ENCODE measurements at places on chromosomes 6 and 20.

GRCh38 chr6:105539911-105540310, 137.0 kb upstream of the PREP start:
- no peak for DNase-seq

- DNase-seq, result peak; percentile 90
These were observed 313.7 kb upstream of the TBX18 start for GRCh38 chr6:85078058-85078457.

DNA sequence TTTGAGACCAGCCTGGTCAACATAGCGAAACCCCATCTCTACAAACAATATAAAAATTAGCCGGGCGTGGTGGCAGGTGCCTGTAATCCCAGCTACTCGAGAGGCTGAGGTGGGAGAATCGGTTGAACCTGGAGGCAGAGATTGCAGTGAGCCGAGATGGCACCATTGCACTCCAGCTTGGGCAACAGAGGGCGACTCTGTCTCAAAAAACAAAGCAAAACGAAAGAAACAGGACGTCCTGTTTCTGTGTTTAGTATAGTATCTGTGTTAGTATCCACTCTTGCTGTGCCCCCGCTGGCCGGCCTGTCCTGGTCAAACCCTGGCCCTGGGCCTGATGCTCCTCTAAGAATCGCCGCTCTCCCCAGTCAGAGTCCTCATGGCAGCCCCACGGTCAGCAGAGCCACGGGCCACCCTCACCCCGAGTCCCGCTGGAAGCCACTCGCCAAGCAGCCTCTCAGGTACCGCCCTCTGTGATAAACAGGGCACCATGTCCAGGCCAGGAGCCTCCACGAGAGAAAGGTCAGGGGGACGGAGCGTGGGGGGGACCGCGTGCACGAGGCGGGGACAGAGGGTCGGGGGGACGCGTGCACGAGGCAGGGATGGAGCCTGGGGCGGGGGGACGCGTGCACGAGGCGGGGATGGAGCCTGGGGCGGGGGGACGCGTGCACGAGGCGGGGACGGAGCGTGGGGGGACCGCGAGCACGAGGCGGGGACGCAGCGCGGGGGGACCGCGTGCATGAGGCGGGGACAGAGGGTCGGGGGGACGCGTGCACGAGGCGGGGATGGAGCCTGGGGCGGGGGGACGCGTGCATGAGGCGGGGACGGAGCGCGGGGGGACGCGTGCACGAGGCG, 384.5 kb downstream of the SMOC2 start:
- no peak for DNase-seq

DNA sequence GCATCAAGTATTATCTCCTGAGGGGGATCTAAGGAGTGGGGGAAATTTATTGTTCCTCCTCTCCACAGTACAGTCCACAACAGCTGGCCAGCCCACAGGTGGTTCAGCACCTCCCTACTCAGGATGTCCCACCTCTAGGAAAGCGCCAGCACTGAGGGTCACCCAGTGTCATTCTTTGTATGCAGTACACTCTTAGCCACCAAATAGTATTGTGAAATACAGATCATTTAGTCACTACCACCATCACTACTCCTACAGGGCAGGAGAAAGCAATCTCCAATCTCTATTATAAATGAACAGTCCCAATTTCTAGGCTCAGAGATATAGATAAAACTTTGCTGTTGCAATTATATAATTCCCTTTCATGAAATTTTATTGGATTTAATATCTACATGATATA, 6.3 kb upstream of the ZNF76 start:
- no peak for DNase-seq

GRCh38 chr20:4318891-4319290, 303.5 kb upstream of the RNF24 start:
- peak; percentile 46 for DNase-seq

DNA sequence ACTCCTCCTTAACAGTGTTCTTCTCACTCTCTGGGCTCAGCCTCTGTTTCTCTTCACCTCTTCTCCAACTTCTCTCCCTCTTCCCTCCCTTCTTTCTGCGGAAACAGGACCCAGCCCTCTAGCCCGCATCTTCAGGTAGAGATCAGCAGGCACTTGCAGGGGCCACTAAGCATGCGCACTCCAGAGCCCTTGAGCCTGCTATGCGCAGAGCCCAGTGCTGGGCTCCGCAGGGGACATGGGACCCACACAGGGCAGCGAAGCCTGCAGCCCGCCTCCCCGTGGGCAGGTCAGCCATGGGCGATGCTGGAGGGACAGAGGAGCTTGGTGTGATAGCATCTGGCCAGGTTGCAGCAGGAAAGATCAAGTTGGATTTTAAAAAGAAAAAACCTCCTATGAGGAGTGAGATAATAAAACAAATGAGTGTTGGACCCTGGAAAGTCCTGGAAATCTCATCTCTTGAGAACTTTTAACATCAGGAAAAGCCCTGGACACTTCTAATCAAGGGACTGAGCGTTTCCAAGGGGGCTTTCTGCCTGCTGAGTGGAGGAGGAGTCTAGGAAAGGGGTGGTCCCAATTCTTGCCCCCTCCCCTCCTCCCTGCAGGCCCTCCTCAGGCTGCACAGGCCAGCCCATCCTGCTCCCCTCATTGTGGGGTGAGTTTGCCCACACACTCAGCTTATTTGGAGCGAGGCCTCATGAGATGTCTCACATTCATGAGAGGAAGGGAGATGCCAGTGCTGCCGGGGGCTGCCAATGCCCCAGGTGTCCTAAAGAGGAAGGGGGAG, 71.9 kb downstream of the MDGA1 start:
- DNase-seq, result no peak

GRCh38 chr6:136701045-136701444, 91.2 kb downstream of the MAP3K5 start:
- no peak for DNase-seq

GRCh38 chr6:159941286-159942113, 27.4 kb upstream of the IGF2R start:
- no peak for DNase-seq

- DNase-seq, result no peak
These were observed 10.9 kb upstream of the NCOA3 start for GRCh38 chr20:47490795-47491194.

DNA sequence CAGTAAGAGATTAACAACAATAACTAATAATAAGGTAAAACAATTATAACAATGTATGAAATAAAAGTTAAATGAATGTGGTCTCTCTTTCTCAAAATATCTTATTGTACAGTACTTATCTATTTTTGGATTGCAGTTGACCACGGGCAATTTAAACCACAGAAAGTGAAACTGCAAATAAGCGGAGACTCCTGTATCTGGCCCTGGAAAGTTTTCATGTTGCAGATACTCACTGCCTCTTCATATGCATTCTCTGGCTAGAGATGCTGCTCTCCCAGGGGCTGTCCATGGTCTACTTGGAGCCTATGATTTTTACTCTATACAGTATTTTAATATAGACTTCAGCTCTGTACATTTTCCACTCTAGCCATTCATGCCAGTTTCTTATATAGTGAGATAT, 230.8 kb downstream of the FUT9 start:
- no peak for DNase-seq

GRCh38 chr20:19977373-19977770, 39.8 kb upstream of the NAA20 start:
- no peak for DNase-seq

GRCh38 chr6:157187182-157188083, 135.9 kb downstream of the TMEM242 start:
- no peak for DNase-seq

DNA sequence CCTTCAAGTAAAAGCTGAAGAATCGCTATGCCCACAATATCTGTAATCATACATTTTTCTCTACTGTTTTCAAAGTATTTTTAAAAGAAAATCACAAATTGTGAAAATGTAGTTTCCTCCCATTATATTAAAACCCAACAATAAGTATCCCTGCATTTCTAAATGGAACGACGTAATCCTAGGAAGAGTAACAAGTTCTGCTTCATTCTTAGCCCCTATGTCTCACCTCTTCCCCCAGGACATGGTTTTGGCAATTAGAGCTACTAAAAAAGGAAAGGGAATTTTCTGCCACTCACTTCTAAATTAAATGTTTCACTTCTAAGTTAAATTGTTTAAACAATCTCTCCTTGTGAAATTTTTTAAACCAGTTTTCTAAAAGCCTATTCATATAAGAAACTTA, 47.4 kb downstream of the TBPL1 start:
- DNase-seq, result no peak

GRCh38 chr6:24996269-24996836, 60.6 kb upstream of the RIPOR2 start:
- DNase-seq, result no peak

DNA sequence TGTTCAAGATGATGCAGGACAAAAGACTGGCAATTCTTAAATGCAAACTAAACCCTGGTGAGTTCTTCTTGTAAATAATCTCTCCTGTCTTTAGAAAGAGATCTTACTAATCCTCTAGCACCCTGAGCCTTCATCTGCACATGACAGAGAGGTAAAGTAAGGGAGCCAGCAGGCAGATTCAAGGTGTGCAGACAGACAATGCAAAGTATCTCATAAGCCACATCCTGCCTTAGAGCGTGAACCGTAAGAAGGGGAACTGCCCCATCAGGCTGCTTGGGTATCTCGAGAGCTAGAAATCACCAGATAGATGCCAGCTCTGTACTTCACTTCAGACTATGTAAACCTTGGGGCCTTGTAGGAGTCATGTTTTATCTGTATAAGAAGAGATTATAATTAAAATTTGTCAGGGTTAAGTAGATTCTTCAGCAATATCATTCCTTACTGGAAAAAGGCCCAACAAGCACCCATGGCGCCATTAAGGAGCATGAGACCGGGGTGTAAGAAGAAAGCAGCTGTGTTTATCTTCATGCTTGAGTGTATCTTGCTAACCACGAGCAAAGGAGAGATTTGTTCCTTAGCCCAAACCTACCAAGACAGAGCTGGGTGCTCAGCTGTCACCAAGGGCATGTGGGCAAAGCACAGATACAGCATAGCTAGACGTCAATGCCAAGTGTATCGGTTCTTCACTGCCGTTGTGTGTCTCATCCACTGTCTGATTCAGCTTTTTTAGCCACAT, 24.4 kb downstream of the CNR1 start:
- no peak for DNase-seq

- DNase-seq, result no peak
These were observed 44.8 kb upstream of the CCDC167 start for GRCh38 chr6:37544530-37544929.
